ENCODE measurements at places on chromosomes 6 and 20.

DNA sequence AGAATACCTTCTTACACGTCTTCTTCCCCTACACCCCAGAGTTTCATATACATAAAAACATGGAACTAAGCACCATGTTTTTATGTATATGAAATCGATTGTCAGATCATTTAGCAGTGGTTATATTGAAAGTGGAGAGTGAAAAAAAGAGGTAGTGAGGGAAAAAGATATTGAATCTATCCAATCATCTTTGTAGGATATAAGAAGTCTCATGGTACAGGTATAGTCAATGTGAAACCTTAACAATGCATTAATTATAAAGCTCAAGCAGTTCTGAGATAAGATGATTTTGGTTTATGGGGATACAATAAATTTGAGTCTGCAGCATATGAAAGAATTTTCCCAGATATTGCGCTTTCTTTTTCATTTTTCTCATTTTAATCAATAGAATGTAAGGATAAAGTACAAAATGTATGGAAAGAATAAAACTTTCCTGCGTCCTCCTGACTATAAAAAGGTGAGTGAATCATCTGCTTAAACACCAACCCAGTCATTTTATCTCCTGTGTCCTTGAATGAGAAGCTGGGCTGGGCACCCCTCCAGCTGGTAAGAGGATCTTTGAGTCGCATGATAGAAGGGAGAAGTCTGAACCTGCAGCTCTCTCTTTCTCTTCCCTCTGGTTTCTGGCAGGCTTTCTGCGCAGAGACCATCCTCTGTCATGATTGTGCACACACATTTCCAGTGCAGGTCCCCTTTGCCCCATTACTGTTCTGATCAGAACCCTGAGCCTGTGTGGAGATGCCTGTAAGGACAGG lies 28.1 kb upstream of the AKIRIN2 start:
- DNase-seq = peak; percentile 48

- no peak for DNase-seq
Measured at GRCh38 chr20:53468587-53468986, 125.1 kb downstream of the ZNF217 start.

- no peak for DNase-seq
Measured at GRCh38 chr6:40439026-40439800, 148.0 kb downstream of the LRFN2 start.

DNA sequence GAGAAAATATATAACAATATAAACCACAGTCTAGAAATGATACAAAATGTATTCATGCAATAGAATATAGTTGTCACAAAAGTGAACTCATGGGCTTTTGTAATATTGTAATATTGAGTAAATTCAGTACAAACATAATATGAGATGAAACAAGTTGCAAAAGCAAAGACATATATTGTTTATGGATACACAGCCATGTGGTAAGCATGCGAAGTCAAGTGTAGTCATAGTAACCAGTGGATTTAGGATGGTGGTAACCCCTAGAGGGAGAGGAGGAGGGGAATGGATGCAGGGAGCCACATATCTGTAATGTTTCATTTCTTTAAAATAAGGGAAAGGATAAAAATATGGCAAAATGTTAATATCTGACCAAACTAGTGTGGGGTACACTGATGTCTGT lies 47.3 kb downstream of the ARMC2 start:
- DNase-seq = no peak

DNA sequence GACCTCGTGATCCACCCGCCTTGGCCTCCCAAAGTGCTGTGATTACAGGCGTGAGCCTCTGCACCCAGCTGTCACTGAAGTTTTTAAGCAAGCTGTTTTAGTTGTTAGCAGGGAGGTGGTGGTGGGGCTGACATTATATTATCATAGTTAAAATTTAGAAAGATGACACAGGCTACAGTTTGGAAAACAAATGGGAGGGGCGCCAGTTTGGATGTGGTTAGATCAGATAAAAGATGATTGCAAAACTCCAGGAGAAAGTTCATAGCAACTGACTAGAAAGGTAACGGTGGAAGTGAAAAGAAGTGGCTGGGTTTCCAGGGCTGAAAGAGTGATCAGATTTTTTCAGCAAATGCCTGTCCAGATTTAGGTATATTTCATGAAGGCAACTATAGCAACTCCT lies 311.9 kb upstream of the CITED2 start:
- no peak for DNase-seq
